ENCODE measurements at places on chromosomes 1 and 21.
A peak's percentile ranks its signal among the peaks of the same experiment; 100 is the strongest.

GRCh38 chr1:43781574-43781973 is 74.2 kb downstream of the ST3GAL3 start:
- peak; percentile 25 for DNase-seq

DNA sequence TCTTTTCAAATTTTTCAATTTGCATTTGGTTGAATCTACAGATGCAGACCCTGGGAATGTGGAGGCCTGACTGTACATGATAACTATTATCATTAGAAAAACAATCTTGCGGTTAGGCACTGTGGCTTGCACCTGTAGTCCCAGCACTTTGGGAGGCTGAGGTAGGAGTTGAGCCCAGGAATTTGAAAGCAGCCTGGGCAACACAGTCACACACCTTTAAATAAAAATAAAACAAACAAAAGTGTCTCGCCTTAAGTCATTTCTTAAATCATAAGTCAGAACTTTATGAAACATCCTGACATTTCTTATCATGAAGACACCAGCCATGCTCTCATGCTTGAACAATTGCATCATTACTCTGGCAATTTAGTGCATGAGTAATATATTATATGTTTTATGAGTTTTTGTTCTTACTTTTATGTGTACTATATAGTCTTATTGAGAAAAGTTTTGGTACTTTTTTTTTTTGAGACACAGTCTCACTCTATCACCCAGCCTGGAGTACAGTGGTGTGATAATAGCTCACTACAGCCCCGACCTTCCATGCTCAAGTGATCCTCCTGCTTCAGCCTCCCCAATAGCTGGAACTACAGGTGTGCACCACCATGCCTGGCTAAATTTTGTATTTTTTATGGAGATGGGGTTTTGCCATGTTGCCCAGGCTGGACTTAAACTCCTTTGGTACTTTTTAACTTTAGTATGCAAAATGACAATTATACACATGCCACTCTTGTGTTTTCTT is 7.8 kb downstream of the TBX19 start:
- no peak for DNase-seq

- no peak for DNase-seq
These were observed 30.8 kb downstream of the RSPH1 start for GRCh38 chr21:42465008-42465802.

- DNase-seq: no peak
These were observed 96.9 kb downstream of the COP1 start for GRCh38 chr1:176110203-176110602.

DNA sequence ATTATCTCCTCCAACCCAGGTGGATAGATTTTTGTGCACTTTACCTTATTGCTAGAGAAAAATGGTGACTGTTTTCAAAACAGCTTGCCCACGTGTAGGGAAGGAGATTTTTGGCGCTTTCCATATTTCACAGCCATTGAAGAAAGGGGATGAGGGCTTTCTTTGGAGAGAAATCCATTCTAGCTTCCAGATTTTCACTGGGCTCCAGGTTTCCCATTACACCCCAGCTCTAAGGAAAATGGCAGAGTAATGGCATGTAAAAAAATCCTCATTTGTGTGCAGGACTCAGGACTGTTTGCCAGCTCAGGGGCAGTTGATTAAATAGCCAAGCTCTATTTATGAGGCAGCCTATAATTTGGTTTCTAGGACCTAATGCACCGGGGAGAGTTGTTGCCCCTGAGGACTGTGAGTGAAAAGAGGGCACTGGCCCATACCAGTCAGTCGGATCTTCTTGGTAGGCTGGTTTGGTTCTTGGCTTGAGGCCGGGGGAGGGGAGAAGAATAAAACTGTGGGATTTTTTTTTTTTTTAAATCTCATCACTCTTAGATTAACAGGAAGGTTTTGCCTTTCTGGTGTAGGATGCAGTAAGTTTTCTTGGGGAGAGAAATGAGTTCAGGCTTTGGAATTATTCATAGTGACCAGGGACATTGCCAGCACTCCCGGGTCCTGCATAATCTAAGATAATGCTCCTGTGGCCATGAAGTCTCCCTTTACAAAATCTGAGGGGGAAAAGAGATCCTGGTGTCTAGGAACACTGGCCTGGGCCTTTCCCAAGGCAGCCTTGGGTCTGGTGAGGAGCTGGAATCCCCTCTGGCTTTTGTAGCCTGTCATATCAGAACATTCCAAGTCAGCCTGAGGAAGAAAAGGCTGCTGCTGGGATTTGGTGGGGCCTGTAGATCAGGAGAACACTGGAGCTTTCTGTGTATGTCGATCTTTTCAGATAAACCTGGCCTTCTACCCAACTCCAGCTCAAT is 1.9 kb upstream of the ARID1A start:
- no peak for DNase-seq

GRCh38 chr1:48966583-48966982 is 189.9 kb upstream of the BEND5 start:
- DNase-seq: peak; percentile 64

DNA sequence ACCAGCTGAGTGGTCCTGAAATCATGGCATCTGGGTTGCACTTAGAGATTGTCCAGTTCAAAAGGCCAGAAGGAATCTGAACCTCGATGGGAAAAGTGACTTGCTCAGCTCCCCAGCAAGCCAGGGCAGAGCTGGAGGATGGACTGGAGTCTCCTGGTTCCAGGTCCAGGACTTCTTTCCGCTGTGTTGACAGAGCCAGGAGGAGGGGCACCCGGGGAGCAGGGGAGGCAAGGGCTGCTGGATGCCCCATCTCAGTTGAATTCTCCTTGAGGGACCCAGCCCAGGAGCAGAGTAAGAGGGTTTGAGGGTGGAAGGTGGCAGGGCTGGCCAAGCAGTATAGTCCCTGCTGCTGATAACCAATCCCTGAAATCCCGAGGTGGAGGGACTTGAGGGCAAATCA is 2.4 kb upstream of the ALPL start:
- no peak for DNase-seq

GRCh38 chr1:67134695-67135094 is at the start of gene C1orf141:
Gene C1orf141 (minus strand): TSS chr1:67134970. CDS start chr1:67127240, 7,730 bp downstream.
- peak; percentile 37 for DNase-seq

GRCh38 chr21:35007348-35007747 is 41.8 kb downstream of the RUNX1 start:
- no peak for DNase-seq

GRCh38 chr1:246364415-246364941 is 142.6 kb downstream of the SMYD3 start:
- no peak for DNase-seq

- DNase-seq: no peak
These were observed 26.8 kb downstream of the C8A start for GRCh38 chr1:56881417-56881816.
